ENCODE measurements at places on chromosomes 6 and 20.
A peak's percentile ranks its signal among the peaks of the same experiment; 100 is the strongest.

GRCh38 chr6:74939151-74939708 is 266.6 kb downstream of the COL12A1 start:
- DNase-seq = no peak

DNA sequence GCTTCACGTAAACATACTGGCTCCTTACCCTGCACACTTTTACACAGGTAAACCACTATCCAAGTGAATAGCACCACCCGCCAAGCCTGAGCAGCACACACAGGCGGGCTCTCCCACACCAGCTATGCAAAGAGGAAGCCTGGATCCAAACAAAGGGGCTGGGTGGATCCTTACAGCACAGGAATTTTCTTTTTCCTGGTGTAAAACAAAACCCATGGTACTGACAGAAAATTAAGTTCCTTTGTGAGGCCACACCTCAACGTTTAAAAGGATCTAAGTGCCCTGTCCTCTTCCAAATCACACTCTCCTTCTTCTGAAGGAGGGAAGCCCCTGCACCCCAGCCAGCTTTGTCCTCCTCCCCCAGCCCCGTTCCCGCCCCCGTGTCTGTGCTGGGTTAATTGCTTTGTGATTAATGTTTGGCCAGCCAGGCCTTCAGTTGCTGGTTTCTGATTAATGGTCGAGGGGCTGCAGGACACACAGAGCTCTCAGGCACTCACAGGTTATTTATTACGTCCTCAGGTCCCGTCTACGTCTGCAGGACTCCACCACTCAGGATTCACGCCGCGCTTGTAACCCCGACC is 6.1 kb downstream of the DACT2 start:
- DNase-seq = no peak

DNA sequence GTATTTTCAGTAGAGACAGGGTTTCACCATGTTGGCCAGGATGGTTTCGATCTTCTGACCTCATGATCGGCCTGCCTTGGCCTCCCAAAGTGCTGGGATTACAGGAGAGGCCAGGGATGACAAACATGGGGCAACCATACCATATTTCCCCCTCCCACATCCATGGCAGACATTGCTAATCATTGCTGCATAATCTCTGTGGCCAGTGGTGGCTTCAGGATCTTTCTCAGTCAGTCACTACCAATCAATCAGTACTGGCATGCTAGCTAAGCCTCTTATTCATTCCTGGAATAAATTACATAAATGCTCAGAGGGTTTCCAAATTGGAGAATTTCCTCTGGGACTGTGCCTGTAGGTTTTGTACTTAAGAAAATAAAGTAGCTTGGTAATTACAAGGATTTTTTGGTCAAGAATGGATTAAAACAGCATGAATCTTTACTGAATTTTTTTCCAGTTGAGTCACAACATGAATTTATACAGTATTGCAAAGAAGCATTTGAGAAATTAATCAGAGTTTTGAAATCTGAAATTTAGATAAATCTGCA is 138.1 kb downstream of the FNDC1 start:
- DNase-seq = no peak

DNA sequence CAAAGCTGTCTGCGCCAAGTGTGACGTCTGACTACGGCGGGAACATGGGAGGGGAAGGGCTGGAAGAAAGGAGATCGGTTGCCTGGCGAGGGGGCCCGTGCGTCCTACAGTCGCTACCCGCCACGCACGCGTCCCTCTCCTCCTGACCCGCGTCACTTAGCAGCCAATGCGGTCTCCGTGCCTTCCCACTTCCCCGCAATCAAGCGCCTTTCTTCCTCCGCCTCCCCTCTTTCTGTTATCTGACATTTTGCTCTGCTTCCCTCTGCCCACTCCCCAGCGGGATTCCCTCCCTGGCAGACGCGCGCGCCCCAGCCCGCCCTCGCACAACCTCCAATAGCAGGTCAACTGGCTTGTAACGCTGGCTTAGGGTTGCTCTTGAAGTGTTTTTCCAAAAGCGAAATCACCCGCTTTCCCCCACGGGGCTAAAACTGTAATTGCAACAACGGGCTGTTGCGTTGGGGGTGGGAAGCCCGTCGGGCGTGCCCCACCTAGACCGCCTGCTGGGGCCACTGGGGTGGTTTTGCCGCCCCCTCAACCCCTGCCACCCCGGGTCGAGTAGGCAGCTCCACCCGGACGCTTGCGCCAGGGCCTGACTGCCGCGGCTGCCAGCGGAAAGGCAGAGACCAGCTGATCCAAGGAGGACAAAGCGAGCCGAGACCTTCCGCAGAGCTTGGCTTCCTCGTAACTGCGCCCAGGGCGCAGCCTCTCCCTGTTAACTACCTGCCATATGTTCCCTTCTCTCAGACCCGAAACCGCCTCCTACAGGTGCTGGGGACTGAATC is 6.2 kb upstream of the SOX4 start:
- peak; percentile 69 for DNase-seq

DNA sequence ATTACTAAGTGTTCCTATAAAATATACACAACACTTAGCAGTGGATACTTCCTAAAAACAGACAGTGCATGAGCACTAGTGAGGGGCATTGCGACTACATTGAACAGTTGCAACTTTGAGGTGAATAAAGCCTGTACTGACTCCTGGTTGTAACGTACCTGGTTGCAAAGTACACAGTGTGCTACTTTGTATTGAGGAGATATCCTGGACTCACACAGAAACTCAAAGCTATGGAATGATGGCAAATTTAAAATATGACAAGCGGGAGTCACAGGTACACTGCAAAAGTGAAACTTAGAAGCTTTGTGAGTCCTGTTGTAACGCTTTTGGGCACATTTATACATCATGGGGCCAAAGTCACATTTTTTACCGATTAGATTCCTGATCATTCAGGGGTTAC is 55.6 kb upstream of the HLA-A start:
- no peak for DNase-seq

- peak; percentile 72 for DNase-seq
Observed at GRCh38 chr6:47180633-47181032, 129.1 kb downstream of the TNFRSF21 start.

DNA sequence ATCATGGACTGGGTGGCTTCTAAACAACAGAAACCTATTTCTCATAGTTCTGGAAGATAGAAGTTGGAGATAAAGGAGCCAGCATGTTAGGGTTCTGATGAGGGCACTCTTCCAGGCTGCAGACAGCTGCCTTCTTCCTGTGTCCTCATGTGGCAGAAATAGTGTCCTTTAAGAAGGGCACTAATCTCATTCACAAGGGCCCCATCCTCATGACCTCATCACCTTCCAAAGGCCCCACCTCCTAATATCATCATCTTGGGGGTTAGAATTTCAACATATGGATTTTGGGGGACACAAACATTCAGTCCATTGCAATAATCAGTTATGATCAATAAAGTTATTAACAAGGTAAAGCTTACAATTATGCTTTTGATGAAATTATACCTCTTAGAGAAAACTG is 130.8 kb upstream of the SLC22A23 start:
- DNase-seq = no peak

- no peak for DNase-seq
Observed at GRCh38 chr6:162576016-162576415, 151.6 kb downstream of the PRKN start.

- DNase-seq = no peak
Observed at GRCh38 chr6:87341899-87342298, 2.7 kb upstream of the C6orf163 start.

GRCh38 chr6:148435386-148435785 is 92.7 kb downstream of the SASH1 start:
- DNase-seq = no peak

- DNase-seq = no peak
Observed at GRCh38 chr6:148085631-148086331, 256.9 kb upstream of the SASH1 start.

GRCh38 chr6:163576114-163576513 is 161.6 kb downstream of the QKI start:
- DNase-seq = no peak

DNA sequence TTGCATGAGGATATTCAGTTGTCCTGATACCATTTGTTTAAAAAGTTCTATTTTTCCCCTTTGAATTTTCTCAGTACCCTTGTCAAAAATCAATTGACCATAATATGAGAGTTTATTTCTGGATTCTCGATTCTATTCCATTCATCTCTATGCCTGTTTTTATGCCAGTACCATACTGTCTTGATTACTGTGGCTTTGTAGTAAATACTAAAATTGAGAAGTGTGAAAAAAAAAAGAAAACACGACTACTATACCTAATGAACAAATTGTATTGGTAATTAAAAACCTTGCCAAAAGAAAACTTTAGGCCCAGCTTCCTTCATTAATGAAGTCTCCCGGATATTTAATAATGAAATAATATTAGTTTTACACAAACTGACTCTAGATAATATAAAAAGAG is 185.7 kb downstream of the TBC1D7 start:
- no peak for DNase-seq

- no peak for DNase-seq
Observed at GRCh38 chr20:36862857-36863668, 12.9 kb upstream of the TLDC2 start.
